T1000 (cell line): ENCODE measurements at places on chromosomes 7 and 10.

DNA sequence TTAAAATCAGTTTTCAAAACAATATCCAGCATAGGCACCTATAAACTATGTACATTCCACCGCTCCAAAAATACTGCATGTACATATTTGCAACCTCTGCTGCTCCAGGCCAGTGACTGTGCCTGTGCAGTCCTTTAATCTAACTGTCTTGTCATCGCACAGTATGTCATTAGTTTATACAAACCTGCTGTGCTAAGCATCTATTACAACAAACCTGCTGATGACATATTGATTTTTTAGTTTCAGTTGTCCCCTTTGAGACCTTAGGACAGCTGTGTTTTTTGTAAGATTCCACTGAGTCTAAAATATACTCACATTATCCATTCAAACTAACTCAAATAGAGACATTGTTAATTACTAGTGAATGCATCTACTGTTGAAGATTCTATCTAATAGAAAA is 33.1 kb downstream of the SEMA3C start:
- no peak for DNase-seq

DNA sequence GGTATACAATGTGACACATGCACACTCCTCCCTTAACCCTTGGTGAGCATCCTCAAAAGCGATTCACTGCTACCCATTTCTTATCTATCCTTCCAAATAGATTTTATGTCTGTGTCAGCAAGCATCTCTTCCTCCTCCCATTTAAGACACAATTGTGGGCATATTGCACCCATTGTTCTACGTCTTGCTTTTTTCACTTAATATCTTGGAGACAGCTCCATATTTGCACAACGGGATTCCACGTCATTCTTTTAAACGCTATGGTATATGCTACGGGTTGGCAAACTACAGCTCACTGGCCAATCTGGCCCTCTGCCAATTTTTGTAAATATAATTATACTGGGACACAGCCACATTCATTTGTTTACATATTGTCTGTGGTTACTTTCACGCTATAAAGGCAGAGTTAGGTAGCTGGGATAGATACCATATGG is 88.6 kb downstream of the RNF216 start:
- DNase-seq = no peak

DNA sequence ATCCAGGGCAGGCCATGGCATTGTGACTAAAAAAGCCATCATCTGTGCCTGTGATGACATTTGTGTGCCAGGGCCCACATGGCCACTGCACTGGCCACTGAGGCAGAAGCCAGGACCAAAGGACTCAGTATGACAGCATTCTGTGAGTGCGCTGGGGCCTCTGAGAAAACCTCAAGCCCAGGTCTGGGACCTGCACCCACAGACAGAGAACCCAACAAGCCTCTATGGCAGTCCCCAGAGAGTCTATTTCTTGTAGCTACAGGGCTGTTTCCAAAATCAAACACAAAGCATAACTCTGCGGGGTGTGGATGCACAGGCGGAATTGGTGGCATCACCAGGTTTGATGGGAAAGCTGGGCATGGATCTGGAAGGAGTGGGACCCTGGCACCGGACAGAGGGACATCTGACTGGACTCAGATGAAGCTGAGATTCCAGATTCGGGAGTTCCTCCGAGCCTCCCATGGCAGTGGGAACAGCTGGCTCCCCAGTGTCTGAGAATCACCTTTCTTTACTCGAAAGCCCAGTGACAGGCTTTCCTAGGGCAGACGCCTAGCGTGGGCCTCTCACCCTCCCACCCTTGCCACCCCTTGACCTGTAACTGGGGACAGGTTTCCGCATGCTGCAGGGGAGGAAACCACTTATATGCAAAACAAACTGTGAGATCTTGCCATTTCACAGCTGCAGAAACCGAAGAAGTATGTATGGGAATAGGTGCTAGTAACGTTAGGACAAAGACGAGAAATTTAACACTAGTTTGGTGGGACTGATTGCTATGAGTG is 70.6 kb upstream of the RHEB start:
- DNase-seq = no peak

DNA sequence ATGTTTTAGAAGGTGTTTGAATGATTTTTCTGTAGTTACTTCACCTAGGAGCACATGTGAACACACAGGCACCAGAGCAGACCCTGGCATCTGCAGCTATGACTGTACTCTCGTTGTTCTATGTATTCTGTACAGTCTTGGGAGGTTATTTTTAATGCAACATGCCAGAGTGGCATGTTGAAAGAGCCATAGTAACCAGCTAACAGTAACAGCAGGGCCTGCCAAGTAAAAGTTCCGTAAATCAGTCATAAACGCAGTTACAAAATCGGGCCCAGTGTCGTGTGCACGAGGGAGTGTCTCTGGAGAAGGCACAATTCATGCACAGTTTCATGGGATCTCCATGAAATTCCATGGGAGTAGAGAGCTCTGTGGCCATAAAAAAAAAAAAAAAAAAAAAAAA is 108.3 kb upstream of the CDK6 start:
- no peak for DNase-seq

DNA sequence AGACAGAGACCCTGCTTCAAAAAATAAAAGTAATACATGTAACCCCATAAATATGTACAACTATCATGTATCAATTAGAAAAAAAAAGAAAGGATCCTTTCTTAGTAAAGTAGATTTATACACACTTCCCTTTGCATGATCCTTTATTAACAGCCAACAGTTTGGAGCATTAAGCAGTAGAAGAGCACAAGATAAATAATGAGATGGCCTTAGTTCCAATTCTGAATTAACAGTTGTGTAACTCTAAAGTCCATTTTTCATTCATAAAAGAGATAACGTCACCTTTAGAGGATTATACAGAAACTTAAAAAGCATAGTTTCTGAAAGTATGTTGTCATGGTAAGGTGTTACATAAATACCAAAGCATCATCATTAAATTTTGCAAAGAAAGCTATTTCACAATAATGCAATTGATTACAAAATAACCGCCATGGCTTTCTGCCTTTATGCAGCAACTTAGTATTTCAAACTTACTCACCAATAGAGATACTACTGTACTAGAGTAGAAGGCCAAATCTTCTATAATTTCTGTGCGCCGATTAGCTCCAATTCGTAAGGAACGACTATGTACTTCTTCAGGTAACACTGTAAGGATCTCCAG is 40.3 kb downstream of the TNPO3 start:
- DNase-seq = no peak

GRCh38 chr7:49425277-49425818 is 348.1 kb upstream of the VWC2 start:
- no peak for DNase-seq

DNA sequence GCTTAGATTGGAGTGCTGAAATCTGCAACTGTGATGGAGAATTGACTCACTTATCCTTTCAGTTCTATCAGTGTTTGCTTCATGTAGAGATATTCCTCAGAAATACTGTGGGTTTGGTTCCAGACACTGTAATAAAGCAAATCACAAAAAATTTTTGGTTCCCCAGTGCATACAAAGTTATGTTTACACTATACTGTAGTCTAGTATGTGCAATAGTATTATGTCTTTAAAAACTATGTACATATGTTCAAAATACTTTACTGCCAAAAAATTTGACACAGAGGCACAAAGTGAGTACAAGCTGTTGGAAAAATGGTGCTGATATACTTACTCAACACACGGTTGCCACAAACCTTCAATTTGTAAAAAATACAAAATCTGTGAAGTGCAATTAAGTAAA is 112.5 kb downstream of the EPC1 start:
- no peak for DNase-seq
